ENCODE measurements at places on chromosomes 2 and 18. TPM values are rescaled to one million over a fixed set of nuclear protein-coding genes. Genes with fewer than 3 reads are reported as not detected.

- no peak for DNase-seq
Observed at GRCh38 chr2:210860276-210860675, 303.9 kb downstream of the CPS1 start.

DNA sequence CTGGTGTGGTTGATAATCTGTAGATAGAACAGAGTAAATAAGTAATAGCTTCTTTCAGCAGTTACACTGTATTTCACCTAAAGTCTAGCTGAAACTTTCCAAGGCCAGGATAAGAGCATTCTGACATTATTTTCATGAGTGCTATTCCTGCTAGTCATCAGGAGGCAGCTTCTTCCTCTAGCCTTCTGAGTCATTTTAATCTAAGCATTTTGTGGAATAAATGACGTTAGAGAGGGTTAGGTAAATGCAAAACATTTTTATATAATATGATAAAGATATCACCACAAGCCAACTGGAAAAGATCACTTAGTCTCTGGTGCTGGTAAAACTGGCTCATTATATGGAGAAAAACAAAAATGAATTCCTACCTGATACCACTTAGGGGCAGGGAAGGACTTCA lies 138.5 kb downstream of the MEP1B start:
- no peak for DNase-seq

KIF1A gene
- total RNA-seq = 16.2 TPM

GRCh38 chr2:32622570-32623310 lies 5.1 kb upstream of the TTC27 start:
- DNase-seq = no peak

- DNase-seq = peak; percentile 5
Observed at GRCh38 chr2:143686585-143687164, 557.5 kb downstream of the ARHGAP15 start.

- peak; percentile 44 for DNase-seq
Observed at GRCh38 chr18:77749089-77749488, 499.4 kb downstream of the GALR1 start.

TRABD2A gene
- total RNA-seq = 4.7 TPM

OSR1 gene
- 0.06 TPM for total RNA-seq

ABCG5 gene
- not detected for total RNA-seq

- DNase-seq = no peak
Observed at GRCh38 chr18:76972241-76972640, 149.9 kb downstream of the ZNF236 start.

SP5 gene
- total RNA-seq = 2.6 TPM

DNA sequence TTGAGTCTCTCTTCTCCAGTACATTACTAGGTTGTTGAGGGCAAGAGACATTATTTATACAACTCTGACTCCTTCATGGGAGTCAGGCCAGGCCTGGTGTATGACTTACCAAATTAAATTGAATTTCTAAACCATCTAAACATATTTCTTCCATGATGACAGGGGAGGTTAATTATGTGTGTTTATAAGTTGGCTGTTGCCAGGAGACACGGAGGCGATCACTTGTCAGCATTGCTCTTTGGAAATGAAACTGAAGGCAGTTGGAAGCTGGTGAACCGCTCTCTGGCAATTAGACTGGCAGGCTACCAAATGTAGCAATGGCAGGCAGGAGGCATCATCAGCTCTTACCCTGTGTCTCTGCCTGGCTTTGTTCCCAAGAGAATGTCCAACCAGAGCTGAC lies 241.4 kb downstream of the KCNS3 start:
- DNase-seq = peak; percentile 70

RASGRP3 gene
- 6.7 TPM for total RNA-seq

- DNase-seq = peak; percentile 54
Observed at GRCh38 chr2:241803387-241804325, 5.3 kb upstream of the NEU4 start.

LYPD6B gene
- total RNA-seq = 8.0 TPM

- DNase-seq = no peak
Observed at GRCh38 chr2:180021850-180022249, 14.8 kb upstream of the CWC22 start.

KIF5C gene
- total RNA-seq = 3.2 TPM

Data from Daoy (cell line).